ENCODE measurements at places on chromosomes 3 and 15.

DNA sequence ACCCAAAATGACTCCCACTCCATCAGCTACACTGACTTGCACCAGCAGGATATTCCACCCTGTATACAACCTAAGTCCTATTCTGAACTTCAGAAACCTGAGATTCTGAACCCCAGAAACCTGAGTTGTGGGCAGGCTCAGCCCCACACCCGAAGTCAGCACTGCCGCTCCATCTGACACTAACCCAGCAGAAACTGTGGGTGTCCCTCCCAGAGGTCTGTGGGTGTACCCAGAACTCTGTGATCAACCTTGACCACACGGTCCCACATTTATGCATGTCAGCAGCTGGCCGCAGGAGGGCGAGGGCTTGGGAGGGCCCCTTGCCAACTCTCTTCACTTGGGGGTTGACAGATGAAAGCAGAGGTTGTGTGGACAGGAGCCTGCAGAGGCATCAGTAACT, 9.3 kb downstream of the OXTR start:
- no peak for DNase-seq

DNA sequence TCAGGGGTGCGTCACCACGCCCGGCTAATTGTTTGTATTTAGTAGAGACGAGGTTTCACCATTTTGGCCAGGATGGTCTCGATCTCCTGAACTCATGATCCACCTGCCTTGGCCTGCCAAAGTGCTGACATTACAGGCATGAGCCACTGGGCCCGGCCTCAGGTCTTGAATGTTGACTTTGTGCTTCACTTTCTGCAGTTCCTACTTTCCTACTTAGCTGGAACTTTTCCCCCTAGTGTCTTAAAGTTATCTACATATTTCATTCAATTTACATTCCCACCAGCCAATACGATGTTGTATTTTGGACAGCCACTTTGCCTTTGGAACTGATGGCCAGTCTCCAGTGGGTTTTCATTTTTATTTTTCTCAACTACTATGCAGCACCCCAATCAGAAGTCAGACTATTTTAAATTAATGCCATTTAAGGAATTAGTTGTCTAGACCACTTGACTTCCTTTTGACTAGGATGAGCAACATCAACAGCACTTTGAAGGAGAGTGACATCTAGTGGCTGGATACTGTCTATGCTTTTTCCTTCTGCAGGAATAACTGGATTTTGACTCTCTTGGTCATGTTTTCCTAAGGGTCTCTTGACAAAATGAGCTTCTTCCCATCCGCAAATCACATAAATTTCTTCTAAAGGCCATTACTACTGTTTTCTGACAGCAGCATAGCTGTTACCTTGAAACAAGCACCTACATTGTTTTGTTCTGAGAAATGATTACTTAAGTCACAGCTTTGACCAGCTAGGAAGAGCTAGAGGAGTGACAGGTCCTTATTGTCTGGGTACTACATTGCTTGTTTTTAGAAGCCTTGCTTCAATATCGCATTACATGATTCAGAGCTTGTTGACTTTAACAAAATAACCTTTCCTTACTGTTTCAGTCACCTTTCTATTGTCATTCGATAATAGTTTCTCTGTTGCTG, 140.2 kb downstream of the ITPR1 start:
- no peak for DNase-seq

- DNase-seq, result no peak
Measured at GRCh38 chr3:195104340-195104739, 166.6 kb downstream of the XXYLT1 start.

DNA sequence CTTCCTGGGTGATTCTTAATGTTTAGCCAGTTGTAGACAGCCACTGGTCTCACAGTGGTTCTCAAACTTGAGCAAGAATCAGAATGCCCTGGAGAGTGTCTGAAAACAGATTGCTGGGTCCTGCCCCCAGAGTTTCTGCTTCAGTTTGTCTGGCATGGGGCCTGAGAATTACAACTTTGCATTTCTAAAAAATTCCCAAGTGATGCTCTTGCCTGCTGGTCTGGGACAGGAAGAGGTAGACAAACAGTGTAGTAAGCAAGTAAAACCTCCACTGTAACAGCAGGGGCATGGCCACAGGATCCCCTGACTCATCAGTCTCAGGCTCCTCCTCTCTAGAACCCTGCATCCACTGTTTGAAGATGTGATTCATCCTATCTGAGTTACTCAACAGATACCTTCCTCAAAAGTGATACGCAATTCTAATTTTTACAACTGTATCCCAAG, 36.5 kb downstream of the DZIP1L start:
- peak; percentile 44 for DNase-seq

DNA sequence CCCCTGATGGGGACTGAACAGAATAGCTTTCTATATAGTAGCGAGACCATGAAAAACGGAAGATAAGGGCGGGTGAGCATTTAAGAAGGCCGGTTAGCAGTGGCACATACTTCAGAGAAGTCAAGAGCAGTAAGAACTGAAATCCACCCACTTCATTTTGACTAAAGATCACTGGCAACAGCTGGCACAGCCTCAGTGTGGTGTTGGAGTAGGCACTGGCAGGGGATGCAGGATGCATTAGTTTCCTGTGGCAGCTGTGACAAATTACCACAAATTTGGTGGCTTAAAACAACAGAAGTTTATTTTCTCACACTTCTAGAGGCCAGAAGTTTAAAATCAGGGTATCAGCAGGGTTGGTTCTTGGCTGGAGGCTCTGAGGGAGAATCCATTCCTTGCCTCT, 176.5 kb downstream of the ADAMTSL3 start:
- no peak for DNase-seq

- no peak for DNase-seq
Measured at GRCh38 chr15:92468991-92469390, 75.3 kb downstream of the ST8SIA2 start.

DNA sequence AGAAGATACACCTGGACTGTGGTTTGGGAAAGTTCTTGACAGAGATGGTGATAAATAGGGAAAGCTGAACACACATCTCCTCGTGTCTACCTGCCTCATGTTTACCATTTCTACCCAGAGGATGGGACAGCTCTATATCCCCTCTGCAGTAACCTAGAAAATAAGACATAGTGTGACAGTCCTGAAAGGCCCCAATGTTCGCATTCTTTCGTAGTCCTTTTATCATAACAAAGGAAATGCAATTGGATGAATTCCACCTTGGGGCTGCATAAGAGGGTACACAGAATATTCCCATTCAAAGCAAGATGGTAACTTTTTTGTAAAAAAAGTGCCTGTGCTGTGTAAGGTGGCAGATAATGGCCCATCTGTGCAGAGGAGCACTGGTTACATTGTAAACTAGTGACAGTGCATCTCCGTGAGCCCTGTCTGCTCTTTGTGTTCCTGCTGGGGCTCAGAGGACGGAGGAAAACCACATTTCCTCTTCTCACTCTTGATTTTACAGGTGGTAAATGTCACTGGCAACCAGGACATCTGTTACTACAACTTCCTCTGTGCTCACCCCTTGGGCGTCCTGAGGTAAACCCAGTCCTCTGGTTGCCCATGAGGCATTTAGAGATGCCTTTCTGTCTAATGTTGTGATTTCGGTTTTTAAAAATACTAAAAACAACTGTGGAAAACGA, 74.3 kb downstream of the SIDT1 start:
- DNase-seq, result peak; percentile 65

DNA sequence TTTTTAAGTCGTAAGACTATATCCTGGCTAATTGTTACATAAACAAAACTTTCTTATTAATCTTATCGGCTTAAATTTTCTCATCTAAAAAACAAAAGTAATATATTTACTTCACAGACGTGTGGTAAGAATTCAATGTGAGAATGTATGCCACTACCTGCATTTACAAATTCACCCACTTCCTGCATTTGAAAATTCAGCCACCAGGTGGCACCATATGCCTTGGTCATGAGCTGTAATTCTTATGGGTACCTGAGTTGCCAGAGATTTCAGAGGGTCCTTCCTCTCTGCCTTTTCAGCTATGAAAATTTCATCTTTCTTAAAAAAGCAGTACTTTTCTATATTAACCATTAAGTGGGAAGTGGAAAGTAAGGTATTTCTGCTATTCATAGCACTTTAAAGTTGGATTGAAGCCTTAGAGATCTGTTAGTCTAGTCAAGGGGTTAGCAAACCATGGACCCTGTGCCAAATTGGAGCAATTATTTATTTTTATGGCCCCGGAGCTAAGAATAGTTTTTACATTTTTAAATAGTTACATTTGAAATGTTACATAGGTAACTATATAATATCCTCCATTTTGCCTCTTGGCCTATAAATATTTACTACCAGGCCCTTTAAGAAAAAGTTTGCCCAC, 127.8 kb downstream of the HCN4 start:
- peak; percentile 74 for DNase-seq

DNA sequence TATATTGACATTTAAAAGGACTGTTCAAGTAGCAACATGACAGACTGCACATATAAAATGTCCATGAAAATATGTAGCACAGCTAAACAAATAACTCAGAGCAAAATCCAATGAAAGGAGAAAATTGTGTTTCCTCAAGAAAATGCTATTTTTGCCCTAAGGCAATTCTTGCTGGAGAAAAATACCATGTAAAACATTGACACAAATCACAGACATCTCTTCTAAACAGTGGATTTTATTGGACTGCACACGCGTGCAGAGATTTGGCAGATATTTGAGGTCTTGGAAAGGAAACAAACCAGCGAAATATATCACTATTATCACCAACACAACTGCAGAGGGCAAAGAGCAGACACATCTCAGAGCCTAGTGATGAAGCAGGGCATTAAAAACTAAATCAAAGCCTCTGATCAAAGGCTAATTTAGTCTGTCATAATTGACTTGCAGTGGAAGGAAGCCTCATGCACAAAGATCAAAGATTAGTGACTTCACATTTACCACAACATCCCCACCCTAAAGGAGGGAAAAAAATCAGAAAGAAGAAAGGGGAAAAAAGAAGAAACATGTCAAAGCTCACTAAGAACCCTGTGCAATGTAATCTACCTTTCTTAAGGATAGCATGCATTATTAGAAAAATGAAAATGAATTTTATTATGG, 52.4 kb downstream of the CHL1 start:
- no peak for DNase-seq

- no peak for DNase-seq
Measured at GRCh38 chr3:171644681-171645080, 165.6 kb downstream of the PLD1 start.

GRCh38 chr3:129663045-129663446, 56.6 kb upstream of the PLXND1 start:
- DNase-seq, result no peak

- DNase-seq, result no peak
Measured at GRCh38 chr3:137963463-137963862, 46.5 kb upstream of the CLDN18 start.

GRCh38 chr15:84400820-84401219, 165.2 kb downstream of the GOLGA6L4 start:
- DNase-seq, result no peak

DNA sequence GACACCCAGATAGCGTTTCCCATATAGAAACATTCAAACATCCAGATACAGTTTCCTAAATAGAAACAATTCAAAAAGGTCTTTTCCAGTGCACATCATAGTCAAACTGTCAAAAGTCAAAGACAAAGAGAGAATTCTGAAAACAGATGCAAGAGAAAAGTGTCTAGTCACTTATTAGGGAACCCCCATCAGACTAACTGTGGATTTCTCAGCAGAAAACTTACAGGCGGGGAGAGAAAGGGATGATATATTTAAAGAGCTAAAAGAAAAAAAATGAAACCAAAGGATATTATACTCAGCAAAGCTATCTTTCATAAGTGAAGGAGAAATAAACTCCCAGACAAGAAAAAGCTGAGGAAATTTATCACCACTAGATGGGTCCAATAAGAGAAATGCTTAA, 22.3 kb upstream of the CX3CR1 start:
- no peak for DNase-seq

- DNase-seq, result no peak
Measured at GRCh38 chr3:49469037-49469935, 781 bp upstream of the DAG1 start.

DNA sequence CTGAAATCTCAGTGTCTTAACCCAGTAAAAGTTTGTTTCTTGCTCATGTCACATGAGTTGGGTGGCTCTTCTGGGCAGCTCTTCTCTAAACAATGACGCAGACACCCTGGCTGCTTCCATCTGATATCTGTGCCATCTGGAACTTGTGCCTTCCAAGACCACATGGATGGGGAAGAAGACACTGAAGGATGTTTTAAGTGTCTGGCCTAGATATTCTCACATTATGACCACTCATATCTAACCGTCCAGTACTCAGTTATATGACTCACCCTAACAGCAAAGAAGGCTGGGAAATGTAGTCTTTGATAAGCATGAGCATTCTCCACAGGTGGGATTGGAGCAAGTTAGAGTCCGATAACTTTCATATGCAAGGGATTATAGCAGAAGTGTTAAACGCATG, 66.4 kb downstream of the RYR3 start:
- no peak for DNase-seq

DNA sequence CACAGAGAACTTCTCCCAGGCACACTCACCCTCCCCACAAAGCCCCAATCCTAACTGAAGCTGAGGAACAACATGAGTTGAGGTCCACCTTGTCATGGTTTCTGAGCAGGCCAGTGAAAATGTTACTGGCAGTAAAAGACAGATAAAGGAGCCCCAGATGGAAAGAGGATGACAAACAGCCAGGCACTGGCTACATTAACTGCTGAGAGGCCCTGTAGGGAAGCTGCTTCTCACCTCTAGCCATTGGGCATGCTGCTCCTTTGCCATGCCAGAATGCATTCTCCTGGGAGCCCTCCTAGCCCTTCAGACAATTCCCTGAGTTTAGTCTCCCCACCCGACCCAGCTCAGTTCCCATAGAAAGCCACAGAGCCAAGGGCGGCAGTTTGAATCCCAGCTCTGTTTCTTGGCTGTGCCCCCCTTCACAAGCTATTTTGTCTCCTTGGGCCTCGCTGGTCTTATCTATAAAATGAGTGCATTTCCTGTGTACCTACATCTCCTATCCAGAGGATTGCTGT, 60.5 kb downstream of the LMCD1 start:
- DNase-seq, result no peak

DNA sequence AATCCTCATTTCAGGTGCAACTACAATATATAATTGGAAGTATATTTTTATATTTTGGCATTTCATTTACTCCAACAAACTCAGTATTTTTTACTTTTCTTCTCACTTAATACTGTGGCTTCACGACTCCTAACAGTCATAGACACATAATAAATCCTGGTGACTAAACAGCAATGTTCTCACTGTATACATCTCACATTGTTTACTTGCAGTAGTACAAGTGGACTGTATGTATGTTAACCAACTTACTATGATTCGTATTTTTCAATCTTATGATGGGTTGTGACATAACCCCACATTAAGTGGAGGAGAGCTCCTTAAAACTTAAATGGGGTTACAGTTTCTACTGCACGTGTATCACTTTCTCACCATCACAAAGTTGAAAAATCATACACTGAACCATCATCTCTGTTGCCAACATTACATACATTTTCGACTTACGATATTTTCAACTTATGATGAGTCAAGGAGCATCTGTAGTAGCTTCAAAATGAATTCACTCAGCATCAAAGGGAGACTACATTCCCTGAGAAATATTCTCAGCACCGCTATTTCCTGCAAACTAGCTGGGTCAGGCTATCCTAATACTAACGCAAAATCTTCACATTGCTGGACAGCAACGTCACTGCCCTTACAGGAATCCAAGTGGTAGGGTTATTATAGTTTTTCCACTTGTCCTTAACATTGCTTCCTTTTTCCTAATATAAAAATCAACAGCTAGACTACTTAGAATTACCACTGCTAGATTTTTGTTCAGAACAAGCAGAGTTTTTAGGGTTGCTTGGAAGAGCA, 7.3 kb downstream of the ADAM10 start:
- DNase-seq, result no peak

- DNase-seq, result no peak
Measured at GRCh38 chr3:17398959-17399551, 343.4 kb downstream of the TBC1D5 start.
